ENCODE measurements at places on chromosomes 6 and 20.

GRCh38 chr6:163710532-163711470, 296.3 kb downstream of the QKI start:
- no peak for DNase-seq

DNA sequence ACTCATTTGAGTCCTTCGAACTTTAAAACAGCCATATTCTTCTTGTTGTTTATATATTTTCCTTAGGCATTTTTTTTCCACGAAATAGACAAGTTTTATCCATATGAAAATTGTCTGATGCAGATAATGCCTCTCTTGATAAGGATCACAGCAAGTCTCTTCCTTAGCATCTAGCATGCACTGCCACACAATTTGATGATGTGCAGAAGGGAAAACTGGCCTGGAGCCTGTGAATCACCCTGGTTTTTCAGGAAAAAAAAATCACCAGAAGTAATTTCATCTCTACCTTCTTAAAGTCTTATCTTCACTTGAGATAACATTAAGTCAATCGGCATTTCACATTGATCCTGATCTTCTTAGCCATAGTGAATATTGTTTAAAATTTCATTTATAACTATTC, 199.8 kb downstream of the TENT5A start:
- no peak for DNase-seq

DNA sequence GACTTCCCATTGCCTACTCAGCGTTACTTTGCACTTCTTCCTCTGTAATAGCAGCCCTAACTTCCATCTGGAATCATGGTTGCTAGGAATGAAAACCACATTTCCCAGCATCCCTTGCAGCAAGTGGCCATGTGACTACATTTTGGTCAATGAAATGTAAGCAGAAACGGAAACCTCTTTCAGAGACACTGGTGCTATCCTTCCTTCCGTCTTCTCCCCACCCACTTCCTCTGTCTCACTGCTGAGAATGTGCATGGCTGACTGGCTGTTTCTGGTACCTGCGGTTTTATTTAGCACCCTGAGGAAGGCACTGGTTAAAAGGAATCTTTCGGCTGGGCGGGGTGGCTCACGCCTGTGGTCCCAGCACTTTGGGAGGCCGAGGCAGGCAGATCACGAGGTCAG, 107.4 kb downstream of the SCML4 start:
- no peak for DNase-seq

- no peak for DNase-seq
These were observed 30.5 kb upstream of the RHAG start for GRCh38 chr6:49666930-49667757.

DNA sequence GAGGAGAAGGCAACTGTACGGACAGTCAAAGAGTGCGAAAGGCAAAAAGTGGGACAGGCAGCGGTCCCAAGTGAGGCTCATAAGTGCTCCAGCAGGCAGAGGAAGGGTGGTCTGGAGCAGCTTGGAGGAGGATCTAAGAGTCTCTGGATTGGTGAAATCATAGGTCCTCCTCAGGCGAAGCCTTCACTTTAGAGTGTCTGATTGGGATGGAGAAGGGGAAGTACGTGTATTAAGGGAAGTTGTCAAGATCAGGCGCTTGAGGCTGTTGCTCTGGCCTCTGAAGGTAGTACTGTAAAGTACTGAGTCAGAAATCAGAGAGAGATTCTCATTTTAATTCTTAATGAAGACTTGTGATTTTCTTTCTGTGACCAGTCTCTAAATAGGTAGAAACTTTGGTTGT, 185.6 kb downstream of the KIF16B start:
- no peak for DNase-seq

DNA sequence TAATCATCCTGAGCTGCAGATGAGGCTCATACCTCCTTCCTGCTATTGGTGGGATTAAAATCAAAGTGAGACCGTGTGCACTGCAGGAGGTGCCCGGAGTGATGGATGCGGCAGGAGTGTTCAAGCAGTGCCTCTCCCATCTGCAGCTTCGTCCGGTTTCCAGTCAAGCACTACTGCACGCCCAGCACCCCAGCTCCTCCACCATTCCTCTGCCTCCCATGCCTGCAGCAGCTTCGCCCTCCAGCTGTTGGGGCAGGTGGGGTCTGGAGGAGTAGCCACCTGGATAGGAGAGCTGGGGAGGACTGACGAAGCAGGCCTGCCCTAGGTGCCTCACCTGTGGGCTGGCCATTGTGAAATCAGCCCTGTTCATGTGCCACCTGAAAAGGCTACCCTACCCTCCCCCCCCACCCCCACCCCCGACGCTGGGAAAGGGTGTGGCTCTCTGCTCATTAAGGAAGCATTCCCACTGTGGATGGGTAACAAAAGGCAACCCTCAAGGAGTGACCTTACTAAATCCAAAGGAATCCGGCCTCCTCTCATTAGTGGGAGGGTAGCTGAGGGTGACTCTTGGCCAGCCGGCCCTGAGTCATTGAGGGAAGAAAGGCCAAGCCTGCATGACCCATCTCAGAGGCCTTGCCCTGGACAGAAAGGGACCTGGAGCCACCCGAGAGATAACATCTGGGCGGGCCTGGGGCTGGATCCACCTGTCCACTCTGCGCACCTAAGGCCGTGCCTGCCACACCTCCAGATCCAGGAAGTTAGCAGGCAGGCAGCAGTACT, 115.9 kb upstream of the ARMC2 start:
- no peak for DNase-seq

GRCh38 chr6:26231006-26231587, 133.9 kb upstream of the BTN3A2 start:
- DNase-seq: no peak

GRCh38 chr6:960356-960755, 267.4 kb upstream of the EXOC2 start:
- DNase-seq: no peak

GRCh38 chr20:16803965-16804792, 56.0 kb downstream of the OTOR start:
- DNase-seq: peak; percentile 67

GRCh38 chr6:36958775-36959554, 4.4 kb downstream of the PI16 start:
- no peak for DNase-seq

Measured in right hindlimb (tissue), 1 donor.